ENCODE measurements at places on chromosomes 6 and 20.

DNA sequence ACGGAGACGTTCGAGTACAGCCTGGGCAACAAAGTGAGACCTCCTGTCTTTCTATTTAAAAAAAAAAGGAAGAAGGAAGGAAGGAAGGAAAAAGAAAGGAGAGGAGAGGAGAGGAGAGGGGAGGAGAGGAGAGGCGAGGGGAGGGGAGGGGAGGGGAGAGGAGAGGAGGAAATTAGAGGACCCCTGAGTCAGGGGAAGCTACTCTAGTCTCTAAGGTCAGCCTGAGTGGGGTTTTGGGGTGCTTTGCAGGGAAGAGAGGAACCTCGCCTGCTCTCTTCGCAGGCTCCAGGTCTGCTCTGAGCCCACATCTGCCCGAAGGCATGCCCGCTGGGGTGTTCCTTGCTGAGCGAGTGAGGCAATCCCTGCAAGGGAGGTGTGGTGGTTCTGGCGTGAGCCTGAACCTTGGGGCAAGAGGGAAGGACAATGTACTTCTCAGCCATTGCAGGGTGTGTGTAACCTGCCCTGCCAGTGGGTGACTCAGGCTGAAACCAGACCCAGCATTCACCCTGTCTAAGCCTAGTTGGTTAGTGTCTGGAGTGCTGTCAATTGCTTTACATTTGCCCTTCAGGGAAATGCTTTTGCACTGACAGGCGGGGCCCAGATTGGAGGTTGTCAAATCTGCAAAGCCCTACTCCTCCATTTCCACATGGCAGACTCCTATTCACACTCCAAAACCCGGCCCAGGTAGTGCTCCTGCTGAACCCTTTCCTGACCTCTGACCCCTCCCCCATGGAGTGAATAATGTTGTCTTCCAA lies 15.3 kb upstream of the MMP9 start:
- no peak for DNase-seq

DNA sequence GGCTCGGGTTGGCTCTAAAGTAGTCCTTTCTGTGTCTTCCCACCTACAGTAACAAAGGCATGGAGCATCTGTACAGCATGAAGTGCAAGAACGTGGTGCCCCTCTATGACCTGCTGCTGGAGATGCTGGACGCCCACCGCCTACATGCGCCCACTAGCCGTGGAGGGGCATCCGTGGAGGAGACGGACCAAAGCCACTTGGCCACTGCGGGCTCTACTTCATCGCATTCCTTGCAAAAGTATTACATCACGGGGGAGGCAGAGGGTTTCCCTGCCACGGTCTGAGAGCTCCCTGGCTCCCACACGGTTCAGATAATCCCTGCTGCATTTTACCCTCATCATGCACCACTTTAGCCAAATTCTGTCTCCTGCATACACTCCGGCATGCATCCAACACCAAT lies 291.2 kb downstream of the ESR1 start:
- no peak for DNase-seq

- no peak for DNase-seq
These were observed 364.9 kb upstream of the IRAK1BP1 start for GRCh38 chr6:78502386-78502887.

- no peak for DNase-seq
These were observed 9.0 kb upstream of the MMP9 start for GRCh38 chr20:45999557-46000261.

DNA sequence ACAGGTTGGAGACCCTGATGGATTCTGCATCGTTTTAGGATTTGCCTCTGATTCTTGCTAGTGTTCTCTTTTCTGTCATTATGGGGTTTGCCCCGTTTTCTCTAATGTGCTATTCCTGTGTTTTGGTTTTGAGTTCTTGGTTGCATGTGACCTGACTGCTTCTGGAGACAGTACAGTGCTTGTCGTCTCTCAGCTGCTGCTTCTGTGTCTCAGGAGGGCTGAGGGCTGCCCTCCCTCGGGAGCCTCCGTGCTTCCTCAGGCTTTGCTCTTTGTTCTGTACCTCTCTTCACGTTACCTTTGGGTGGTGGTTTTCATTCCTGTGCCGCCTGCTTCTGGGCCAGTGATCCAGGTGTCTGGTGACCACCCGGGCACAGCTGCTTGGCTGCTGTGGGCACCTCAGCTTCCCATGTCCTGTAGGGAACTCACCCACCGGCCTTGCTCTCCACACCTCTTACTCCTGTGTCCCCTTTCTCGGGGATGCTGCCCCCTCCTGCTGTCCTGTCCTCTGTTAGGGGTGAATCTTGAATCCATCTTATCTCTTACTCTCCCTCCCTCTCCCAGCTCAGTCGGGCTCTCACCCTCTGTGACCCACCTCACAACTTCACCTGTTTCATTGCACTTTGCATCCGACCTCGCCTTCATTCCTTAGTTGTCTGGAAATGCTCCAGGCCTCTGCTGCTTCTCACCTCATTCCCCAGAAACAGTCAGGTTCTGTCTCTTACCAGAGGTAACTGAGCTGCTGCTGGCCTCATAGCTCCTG lies 33.2 kb downstream of the PANK2 start:
- DNase-seq, result no peak

GRCh38 chr6:40713002-40713719 lies 126.0 kb upstream of the LRFN2 start:
- DNase-seq, result no peak

GRCh38 chr20:22540832-22541231 lies 43.5 kb downstream of the FOXA2 start:
- no peak for DNase-seq

DNA sequence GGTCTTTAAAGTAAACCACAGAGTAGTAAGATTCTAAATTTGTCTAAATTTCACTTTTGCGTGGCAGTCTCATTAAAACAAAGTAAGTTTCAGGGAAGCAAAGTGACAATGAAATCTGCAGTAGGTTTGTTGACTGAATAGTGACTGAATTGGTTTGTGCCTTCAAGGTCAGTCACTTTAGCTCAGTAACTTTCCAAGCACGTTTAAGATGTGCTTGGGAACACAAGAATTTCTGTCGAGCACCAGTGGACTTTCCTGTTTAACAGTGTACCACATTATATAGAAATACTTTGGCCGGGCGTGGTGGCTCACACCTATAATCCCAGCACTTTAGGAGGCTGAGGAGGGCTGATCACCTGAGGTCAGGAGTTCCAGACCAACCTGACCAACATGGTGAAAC lies 1.7 kb upstream of the CD24 start:
- DNase-seq, result no peak

GRCh38 chr6:44122801-44123200 lies 4.5 kb downstream of the MRPL14 start:
- no peak for DNase-seq
